ENCODE measurements at places on chromosomes 3 and 15.

GRCh38 chr3:176663837-176664831 lies 533.1 kb downstream of the TBL1XR1 start:
- no peak for DNase-seq

DNA sequence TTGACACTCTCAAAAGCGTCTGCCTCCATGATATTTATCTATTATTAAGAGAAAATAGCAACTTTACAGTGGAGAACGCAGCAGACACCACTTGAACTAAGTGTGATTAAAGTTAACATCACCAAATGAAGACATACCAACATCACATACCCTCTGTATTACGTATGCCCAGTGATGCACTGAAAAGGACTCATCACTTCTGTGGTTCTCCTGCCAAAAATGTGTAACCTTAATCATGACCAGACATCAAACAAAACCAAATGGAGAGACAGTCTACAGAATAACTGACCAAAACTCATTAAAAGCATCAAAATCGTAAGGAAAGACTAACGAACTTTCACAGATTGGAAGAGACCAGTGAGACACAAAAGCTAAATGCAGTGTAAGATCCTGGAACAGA lies 103.2 kb downstream of the PPP2R3A start:
- no peak for DNase-seq

- no peak for DNase-seq
Observed at GRCh38 chr3:48928679-48929078, 10.0 kb downstream of the ARIH2 start.

DNA sequence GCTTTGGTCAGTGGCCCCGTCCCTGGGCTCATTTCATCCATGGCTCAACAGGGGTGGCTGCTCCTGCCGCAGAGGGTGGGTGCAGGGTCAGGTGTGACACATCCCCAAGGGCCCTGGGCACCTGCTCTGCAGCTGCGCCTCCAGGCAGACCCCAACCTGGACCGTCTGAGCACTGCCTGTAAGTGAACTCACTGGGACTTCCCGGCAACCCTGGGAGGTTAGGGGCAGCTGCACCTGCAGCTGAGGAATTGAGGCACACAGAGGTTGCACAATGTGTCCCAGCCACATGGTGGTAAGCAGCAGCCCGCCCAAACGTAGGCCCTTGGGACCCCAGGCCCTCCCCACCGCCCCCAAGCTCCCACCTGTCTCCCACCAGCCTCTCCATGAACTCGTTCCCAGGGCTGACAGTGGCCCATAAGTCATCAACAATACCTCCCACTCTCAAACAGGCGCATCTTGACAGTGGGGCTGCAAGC lies 55.1 kb downstream of the PLXNA1 start:
- DNase-seq = no peak

GRCh38 chr3:11832981-11833905 lies 13.4 kb downstream of the TAMM41 start:
- peak; percentile 13 for DNase-seq

DNA sequence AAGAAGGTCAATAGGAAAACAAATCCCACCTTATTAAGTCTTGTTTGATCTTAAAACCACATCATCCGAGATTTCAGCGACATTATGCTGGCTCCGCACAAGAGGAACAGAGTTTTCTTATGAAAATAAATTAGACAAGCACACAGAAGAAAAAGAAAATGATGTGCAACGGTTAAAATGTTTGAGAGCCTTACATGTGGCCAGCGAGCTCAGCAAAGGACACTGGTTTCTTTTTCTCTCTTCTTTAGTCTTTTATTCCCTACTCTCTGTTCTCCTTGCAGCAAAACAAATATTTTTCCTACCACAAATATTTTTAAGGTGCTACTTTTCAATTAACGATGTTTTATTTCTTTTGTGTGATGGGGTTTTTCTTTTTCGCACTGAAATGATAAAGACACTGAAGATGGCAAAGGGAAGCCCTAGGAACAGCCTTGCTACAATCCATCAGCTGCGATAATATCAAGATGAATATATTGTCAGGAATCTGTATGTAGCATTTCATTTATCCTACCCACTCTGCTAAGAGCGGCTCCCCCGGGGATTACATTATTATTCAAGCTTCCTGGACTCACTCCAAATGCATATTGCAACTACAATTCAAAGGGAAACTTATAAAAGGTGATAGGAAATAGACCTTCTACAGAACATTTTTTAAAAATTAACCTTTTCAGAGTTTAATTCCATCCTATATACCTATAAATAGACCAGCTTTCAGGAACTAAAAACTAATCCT lies 72.9 kb downstream of the ANXA2 start:
- no peak for DNase-seq

DNA sequence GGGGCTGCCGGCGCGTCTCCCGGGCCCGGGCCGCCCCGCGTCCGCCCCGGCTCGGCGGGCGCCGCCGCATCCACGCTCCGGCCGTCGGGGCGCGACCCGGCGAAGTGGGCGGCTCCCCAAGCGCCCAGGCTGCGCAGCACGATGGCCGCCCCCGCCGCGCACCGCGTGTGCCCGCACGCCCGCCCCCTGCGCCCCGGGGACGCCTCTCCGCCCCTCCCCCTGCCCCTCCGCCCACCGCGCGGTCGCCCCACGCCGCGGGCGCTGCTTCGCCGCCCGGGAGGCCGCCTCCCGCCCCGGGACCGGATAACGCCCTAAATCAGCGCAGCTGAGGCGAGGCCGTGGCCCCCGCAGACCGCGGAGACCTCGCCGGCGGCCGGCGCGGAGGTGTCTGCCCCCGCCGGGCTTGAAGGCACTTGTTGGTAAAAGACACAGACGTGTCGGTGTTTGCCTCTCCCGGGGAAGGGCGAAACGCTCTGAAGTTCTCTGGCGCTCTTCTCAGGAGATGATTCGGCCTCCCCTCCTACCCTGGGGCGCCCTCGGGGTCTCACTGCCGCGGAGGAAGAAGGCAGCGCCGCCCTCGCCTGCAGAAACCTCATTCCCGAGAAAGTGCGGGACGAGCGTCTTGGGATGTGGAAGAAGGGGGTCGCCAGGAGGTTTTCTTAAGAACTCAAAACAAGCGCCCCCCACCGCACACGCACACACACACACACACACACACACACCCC lies at the start of gene BNC1:
Gene BNC1, minus strand, starts transcription at position 106 of the 725 bp plus-strand sequence. Its CDS starts 36 bp downstream, at position 70.
- DNase-seq = no peak

GRCh38 chr15:93418566-93418965 lies 329.6 kb upstream of the RGMA start:
- DNase-seq = no peak

DNA sequence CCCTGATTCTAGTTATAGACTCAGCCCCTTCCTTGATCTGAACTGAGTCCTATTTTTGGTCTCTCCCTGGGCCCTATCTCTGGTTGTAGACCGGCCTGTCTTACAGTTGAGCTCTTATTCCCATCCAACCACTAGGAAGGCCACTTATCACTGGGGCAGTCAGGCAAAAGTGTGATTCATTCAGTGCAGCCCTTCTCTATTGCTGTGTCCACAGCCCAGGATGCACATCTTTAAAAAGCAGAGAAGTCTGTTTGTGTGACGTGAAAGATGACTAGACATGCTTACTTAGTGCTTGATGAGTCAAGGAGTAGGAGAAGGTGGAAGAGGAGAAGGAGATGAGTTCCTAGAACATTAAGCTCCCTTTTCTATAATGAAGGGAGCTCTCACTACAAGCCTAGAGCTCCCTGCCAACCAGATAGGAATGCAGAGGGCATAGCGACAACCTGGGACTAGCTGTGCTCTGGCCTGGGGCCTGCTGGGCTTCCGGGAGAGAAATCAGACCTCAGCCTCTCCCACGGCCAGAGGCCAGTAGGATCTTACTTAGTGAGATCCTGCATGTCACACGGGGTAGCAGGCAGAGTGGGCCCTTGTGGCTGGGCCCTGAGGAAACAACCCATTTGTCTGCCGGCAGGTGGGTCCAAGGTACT lies 25.7 kb downstream of the INSYN1 start:
- DNase-seq = no peak

- no peak for DNase-seq
Observed at GRCh38 chr15:68192804-68193486, 12.2 kb downstream of the CALML4 start.

DNA sequence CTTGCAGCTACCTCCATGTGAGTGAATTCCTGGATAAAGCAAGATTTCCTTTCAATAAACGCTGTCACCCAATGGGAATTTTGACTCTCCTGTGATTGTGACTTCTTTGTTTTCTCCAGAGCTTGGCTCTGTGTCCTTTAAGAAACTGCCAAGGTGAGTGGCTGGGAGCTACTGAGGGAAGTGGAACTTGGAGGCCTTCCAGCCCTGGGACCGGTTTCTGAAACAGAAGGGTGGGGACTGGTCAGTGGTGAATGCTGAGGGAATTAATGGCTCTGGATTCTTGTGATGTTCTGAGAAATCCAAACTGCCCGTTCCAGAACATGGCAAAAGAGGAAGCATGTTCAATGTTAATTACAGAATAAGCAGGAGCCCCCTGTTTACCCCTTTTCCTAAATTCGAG lies 41.1 kb upstream of the MYZAP start:
- DNase-seq = peak; percentile 48

DNA sequence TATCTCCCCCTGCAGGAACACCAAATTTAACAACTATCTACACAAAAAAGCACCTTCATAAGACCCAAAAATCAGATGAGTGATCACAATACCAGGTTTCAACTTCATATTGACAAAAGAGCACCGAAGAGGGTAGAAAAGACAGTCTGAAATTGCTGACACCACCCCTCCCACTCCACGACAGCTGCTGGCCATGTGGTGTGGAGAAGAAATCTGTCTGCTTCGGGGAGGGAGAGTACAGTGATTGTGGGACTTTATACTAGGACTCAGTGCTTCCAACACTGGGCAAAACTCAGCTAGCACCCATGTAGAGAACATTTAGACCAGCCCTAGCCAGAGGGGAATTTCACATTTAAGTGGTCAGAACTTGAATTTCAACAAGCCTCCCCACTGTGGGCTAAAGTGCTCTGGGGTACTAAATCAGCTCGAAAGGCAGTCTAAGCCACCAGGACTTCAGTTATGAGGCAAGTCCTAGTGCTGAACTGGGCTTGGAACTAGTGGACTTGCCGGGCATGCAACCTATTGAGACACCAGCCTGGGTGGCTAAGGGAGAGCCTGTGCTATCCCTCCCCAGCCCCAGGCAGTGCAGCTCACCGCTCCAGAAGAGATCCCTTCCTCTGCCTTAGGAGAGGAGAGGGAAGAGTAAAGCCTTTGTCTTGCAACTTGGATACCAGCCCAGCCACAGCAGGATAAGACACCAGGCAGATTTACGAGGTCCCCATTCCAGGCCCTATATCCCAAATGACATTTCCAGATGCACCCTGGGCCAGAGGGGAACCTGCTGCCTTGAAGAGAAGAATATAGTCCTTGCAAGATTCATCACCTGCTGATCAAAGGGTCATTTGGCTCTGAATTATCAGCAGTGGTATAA lies 44.6 kb upstream of the POU1F1 start:
- no peak for DNase-seq

GRCh38 chr3:149512073-149512782 lies 37.7 kb downstream of the TM4SF4 start:
- peak; percentile 14 for DNase-seq

- DNase-seq = no peak
Observed at GRCh38 chr3:148735597-148735996, 37.9 kb downstream of the AGTR1 start.

- DNase-seq = no peak
Observed at GRCh38 chr15:96331144-96331944, 844 bp downstream of the NR2F2 start.

GRCh38 chr3:62954580-62954979 lies 79.4 kb upstream of the CADPS start:
- no peak for DNase-seq

- DNase-seq = no peak
Observed at GRCh38 chr3:172057059-172057458, 17.7 kb downstream of the FNDC3B start.

- no peak for DNase-seq
Observed at GRCh38 chr3:115040673-115041286, 106.3 kb downstream of the ZBTB20 start.

- no peak for DNase-seq
Observed at GRCh38 chr3:42807929-42808328, 1.3 kb upstream of the ACKR2 start.

DNA sequence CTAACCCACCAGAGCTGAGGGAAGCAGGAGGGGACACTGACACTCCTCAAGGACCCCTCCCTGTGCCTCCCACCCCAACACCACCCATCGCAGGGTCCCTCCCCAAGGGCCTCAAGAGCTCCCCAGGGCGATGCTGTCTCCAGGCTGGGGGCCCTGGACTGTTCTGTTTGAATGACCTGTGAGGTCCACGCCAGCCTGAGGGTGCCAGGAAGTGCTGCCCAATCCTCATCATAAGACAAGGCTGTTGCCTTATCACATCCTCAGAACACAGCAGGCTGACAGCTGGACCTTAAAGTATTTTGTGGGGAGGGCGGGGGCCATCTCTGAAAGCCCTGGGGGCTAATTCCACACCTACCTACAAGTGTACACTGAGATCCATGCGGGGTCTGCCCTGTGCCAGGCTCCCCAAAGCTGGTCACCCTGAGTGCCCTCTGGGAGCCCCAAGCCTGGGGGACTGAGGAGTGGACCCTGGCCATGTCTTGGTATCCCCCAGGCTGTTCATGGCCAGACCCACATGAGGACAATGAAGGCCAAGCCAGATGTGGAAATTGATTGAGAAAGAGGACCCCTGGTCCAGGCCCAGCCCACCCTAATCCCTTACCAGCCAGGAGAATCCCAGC lies 23.8 kb upstream of the GOLGA6C start:
- no peak for DNase-seq

DNA sequence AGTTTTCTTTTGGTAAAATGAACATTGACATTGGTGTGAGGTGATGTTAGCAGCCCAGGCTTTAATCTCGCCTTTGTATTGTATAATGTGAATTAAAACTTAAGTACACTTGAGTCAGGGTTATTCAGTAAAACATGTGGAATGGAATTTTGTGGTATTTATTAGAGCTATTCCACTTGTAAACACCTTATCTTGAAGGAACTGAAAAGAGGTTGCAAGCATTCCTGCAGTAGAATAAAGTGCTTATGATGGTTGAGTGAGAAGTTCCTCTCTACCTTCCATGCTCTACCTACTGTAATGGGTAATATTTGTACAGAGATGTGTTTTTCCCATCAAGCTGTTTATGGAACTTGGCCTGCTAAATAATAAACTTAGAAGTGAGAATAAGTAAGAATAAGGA lies 36.1 kb downstream of the HMG20A start:
- no peak for DNase-seq

GRCh38 chr15:76678766-76679165 lies 226.4 kb downstream of the SCAPER start:
- no peak for DNase-seq

GRCh38 chr3:72175296-72175858 lies 390.4 kb upstream of the PROK2 start:
- no peak for DNase-seq
